ENCODE measurements at places on chromosomes 7 and 10.

GRCh38 chr10:53162856-53163255 lies 390.3 kb upstream of the MBL2 start:
- DNase-seq = no peak

DNA sequence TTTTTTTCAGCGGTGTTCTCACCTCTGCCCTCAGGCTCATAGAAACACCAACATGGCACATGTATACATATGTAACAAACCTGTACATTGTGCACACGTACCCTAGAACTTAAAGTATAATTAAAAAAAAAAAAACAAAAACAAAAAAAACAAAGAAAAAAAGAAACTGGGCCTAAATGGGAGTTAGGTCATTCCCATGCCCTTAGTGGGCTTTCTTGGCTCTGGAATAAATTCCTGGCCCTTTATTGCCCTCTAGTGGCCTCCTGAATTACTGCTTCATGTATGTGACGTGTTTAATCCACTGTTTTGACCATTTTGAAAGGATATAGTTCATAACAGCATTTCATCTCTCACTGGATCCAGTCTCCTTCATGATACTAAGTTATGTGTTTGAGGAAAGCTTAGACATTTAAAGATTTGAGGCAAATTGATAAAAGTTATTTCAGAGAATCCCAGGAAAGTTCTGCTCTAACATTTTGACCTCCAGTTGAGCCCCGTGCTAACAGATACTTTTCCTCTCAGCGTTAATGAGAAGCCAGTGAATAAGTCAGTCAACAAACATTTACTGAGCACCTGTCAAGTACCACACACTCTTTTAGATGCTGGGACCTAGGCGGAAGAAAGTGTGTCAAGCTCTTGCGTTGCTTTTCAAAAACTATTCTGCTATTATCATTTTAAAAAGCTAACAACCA lies 54.7 kb upstream of the SYPL1 start:
- no peak for DNase-seq

DNA sequence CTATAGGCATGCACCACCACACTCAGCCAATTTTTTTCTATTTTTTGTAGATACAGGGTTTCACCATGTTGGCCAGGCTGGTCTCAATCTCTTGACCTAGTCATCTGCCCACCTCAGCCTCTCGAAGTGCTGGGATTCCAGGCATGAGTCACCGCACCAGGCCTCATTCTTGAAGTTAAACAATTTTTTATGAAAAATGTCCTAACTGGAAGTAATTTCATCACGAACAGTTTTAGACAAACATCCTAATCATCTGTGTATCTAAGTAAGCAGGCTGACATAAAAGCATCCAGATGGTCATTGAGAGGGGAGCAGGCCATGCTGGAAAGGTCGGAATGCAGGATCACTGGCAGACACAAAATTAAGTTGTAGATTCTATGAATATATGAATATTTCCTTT lies 269.1 kb downstream of the ZMYND11 start:
- DNase-seq = no peak

- no peak for DNase-seq
These were observed 62.1 kb upstream of the ZNF746 start for GRCh38 chr7:149559711-149560110.
